ENCODE measurements at places on chromosomes 13 and 19.

GRCh38 chr13:111314852-111315251 lies 5.6 kb upstream of the TEX29 start:
- no peaks in the 10 kb centered on the region for H3K4me1 ChIP-seq
- no peak overlapping the region for H3K4me3 ChIP-seq
- H3K27me3 ChIP-seq: no peaks in the 10 kb centered on the region
- H3K27ac ChIP-seq: no peak overlapping the region
- no peak for DNase-seq

DNA sequence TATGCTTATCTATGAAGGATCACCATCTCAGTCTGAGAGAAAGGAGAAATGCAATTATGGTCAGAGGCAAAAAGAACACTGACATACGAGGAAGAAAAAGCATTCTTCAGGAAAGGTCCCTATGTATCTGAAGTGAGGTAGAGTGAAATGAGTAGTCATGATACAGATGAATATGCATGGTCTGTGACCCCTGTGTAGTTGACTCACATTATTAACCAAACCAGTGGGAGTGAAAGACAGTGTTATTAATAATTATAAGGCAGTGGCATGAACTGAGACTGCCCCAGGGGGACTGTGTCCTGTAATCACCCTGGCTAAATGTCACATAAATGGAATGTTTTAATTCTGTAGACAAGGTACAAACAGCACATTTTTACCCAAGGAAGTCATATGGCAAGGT lies 1320.2 kb upstream of the PCDH9 start:
- H3K27ac ChIP-seq: no peak overlapping the region
- H3K4me3 ChIP-seq: no peak overlapping the region
- H3K27me3 ChIP-seq: no peaks in the 10 kb centered on the region
- H3K36me3 ChIP-seq: no peaks in the 10 kb centered on the region
- no peaks in the 10 kb centered on the region for H3K4me1 ChIP-seq
- DNase-seq: no peak

DNA sequence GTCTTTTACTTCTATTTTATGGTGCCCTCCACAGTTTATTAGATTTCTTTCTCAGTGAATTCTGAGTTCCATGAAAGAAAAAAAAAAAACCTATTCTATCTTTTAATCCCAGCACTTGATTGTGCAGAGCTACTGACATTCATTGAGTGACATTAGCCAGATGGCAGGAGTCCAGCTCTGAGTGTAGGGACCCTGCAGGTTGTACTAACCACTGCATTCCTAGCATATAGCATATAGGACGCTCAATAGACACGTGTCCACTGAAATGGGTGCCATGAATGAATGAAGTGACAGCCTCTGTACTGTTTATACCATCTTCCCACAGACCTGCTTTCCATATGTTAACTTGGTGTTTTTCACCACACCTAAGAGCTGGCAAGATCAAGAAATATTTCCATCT lies 206.3 kb downstream of the RAP2A start:
- no peak overlapping the region for H3K27ac ChIP-seq
- no peaks in the 10 kb centered on the region for H3K36me3 ChIP-seq
- no peak for DNase-seq
- H3K27me3 ChIP-seq: no peaks in the 10 kb centered on the region
- H3K4me3 ChIP-seq: no peak overlapping the region
- no peaks in the 10 kb centered on the region for H3K4me1 ChIP-seq

GRCh38 chr19:31337008-31337914 lies 12.0 kb downstream of the TSHZ3 start:
- no peaks in the 10 kb centered on the region for H3K36me3 ChIP-seq
- H3K27me3 ChIP-seq: no peaks in the 10 kb centered on the region
- H3K4me3 ChIP-seq: no peak overlapping the region
- peaks cover 26% of the 10 kb centered on the region for H3K4me1 ChIP-seq
- H3K27ac ChIP-seq: no peak overlapping the region

DNA sequence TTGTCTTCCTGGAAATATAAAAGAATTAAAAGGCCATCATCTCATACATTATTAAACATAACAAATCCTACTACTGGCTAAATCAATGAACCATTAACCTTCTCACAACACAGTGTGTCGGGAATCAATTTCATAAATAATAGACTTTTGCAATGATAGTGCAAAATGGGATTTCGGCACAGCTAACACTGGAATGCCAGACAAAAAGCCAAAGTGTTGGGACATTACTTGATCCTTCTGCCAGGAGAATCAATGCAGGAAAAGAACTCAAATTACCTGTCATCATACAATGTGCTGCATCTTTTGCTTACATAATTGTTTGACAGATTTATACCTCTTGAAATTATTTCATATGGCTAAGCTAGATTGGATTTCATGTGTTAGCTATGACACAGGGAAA lies 334.3 kb downstream of the MTUS2 start:
- H3K4me3 ChIP-seq: no peak overlapping the region
- no peaks in the 10 kb centered on the region for H3K4me1 ChIP-seq
- H3K36me3 ChIP-seq: no peaks in the 10 kb centered on the region
- no peak overlapping the region for H3K27ac ChIP-seq

Data from CD4-positive, alpha-beta T cell (primary cell).